ENCODE measurements at places on chromosomes 6 and 20. TPM values are rescaled to one million over a fixed set of nuclear protein-coding genes. Genes with fewer than 3 reads are reported as not detected.

DNA sequence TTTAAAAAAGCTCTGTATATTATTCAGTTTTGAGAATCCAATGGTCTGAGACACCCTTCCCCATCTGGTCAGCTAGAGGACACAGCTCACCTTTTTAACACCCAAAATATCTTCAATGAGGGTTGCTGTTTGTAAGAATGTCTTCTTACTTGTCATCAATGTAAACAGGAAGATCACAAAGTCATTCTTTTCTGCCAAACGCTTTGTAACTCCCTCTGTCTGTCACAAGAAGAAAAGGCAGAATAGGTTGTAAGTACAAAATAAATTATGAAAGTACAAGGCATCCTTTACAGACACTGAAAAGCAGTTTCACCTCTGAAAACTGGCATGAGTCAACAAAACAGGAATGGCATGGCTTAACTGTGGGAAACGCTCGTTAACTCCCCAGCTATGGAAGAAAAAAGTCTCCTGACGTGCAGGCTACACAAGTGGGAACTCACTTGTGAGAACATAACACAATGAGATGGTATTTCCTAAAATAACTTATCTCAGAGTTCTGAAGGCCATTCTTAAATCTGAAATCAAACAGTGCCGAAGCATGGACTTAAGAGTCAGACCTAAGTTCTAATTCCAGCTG lies 42.7 kb downstream of the TRPC4AP start:
- DNase-seq, result peak; percentile 32

GRCh38 chr6:89566930-89567629 lies 71.5 kb downstream of the LYRM2 start:
- DNase-seq, result peak; percentile 8

ISM1 gene
- 0.98 TPM for total RNA-seq

DNA sequence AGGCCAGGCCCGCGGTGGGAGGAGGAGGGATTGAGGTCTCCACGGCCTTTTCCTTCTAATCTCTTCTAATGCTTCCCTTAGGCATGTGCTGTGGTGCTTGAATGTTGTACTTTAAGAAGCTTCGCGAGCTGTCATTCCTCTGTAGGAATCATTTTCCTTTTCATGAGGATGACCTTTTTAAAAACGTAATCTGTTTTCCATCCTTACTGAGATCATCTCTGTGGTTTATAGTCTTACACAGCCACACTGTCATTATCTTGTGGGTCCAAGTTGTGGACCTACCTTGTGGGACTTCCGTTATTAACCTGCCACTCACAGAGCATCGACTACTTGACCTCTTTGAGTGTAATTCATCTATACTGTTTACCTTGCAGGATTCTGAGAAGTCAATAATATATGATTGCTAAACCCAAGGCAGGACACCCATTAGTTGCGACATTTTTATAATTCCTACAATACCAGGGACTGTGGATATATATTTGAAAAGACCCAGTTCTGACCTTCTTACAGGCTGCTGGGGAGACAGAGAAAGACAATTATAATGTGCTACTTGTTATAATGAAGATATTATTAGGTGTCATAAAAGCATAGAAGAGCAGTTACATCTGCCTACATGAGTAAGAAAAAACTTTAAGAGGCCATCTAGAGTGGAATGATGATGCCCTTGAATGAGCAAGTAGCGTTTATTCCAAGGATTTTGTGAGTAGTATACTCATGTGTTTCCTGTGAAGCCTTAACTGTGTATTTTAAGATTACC lies 842 bp downstream of the SLC25A27 start:
- DNase-seq, result no peak

HFE gene
- 5.7 TPM for total RNA-seq

PNISR gene
- total RNA-seq, result 62.2 TPM

DNA sequence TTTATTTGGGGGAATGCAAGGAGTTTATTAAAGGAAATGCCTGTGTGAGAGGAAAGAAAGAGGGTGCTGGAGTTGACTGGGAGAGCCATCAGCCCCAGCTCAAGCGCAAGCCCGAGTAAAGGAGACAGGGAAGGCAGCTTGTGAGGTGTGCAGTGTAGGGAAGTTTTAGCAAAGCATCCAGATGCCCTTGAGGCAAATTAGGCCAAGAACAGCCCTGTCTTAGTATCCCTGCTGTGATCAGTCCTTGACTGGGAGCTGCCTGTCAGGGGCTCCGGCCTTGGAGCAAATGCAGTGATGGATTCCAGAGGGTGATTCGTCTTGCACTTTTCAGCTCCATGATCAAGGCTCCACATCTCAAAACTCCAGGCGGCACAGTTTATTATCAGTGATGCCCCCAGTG lies 561.7 kb downstream of the KIF16B start:
- no peak for DNase-seq

ADAM33 gene
- total RNA-seq, result 3.0 TPM

TBX18 gene
- 12.2 TPM for total RNA-seq

NRSN1 gene
- total RNA-seq, result not detected

GRCh38 chr6:142334294-142334693 lies 32.5 kb downstream of the ADGRG6 start:
- no peak for DNase-seq

DNA sequence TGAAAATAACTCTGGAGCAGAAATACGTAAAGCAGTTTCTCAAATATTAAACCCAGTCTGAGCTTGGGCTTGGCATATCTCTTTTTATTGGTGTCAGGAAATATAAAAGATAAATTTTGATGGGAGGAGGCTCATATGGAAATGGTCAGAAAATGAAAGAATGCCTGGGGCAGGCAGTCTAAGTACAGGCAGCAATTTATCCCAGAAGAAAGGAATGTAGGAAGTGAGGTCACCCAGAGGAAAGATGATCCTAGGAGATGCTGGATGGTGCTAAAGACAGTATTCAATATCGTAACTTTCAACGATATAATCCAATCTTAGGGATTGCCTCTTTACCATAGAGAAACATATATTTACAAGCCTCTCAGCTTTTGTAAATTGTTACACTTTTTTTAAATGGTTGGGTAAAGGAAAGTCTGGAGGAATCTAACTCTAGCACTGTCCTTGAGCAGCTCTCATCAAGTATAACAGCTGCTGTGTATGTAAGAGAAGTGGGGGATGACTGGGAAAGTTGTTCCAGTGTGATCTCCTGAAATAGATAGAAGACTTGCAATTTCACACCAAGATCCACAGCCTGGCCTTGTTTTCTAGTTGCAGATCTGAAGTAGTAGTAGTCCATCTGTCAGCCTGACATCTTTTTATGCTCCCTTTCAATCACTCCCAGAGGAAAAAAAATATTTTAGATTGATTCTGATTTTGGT lies 256.9 kb upstream of the SASH1 start:
- DNase-seq, result no peak

GRCh38 chr20:1491281-1491840 lies at the start of gene SIRPB2:
TSS of gene SIRPB2 (minus strand) at chr20:1491420. CDS start at chr20:1491359, 61 bp downstream.
- DNase-seq, result no peak

MEI4 gene
- total RNA-seq, result 0.54 TPM

EYS gene
- 0.07 TPM for total RNA-seq

GRCh38 chr6:3057063-3057770 lies 11.1 kb upstream of the RIPK1 start:
- DNase-seq, result no peak

DNA sequence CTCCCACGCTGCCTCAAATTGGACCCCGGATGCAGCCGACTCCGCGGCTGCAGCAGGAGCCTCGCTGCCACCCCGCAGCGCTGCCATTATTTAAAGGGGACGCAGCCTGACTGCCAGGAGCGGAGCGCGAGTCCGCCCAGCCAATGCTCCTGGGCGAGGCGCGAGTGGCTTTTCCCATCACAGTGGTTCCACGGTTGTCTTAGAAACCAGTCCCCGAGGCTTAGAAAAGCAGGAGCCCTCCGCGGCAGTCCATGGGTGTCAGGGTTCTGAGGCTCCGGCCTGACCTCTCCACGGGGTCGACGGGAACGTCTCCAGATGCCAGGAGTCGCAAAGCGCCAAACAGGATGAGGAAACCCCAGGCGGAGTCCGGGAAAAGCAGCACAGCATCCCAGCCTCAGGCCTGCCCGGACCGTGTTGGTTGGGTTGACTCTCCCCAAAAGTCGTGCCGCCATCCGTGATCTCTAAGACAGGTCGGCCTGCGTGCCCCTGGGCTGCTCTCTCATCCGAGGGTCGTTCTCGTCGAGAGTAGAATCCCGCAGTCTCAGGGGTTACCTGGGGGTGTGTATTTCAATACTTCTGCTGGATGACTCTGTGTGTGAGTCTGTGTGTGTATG lies 975.8 kb upstream of the DEFB115 start:
- DNase-seq, result no peak

DNA sequence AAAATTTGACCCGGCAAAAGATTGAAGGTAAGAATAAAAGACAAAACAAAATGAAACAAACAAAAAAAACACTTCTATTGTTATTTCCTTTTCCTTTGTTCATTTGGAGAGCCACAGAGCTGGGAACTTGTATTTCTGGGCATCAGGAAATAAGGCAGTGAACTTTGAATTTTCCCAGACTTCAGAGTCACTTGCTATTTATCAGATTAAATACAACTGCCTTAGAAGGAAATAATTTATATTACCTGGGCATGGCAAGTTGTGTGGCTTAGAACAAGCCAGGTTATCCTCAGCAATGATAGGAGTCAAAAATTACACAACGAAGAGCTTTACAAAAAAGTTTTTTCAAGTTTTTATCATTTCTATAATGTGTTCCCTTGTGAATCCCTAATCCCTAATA lies 20.2 kb upstream of the MRAP2 start:
- DNase-seq, result no peak

DNA sequence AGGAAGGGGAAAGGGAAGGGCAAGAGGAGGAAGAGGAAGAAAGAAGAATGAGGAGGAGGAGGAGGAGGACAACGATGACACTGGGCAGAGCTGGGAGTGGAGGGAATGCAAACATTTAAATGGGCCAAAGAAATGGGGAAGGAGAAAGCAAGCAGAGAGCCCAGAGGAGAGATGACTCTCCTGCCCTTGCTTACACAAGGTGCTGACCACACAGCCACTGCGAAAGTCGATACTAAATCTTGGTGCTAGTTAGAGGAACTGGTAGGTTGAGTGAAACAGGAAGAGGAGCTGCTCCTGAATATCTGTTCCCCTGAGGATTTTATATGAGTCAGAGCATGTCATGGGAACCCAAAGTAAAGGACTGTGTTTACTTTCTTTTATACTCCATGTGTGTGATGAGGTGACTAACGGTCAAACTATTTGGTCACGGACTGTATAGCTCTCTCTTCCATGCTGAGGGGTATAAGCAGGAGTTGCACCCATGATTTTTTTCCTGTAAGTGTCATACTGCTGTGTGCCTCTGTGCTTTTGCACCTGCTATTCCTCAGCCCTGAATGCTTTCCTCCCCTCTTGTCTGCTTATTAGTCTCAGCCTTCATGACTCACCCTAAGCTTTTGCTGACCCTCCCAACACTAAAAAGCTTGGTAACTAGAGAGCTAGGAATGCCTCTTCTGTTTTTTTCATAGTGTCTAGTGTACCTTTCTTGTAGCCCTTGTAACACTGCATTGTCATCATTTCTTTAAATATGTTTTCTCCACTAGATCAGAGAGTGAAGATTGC lies 9.5 kb upstream of the PAQR8 start:
- DNase-seq, result peak; percentile 93

IL17A gene
- total RNA-seq, result not detected

- no peak for DNase-seq
Measured at GRCh38 chr6:155319902-155320301, 5.6 kb upstream of the TFB1M start.

GRCh38 chr6:134147034-134147533 lies 94.7 kb upstream of the SLC2A12 start:
- no peak for DNase-seq

GHRH gene
- not detected for total RNA-seq

CTAGE9 gene
- not detected for total RNA-seq

DNA sequence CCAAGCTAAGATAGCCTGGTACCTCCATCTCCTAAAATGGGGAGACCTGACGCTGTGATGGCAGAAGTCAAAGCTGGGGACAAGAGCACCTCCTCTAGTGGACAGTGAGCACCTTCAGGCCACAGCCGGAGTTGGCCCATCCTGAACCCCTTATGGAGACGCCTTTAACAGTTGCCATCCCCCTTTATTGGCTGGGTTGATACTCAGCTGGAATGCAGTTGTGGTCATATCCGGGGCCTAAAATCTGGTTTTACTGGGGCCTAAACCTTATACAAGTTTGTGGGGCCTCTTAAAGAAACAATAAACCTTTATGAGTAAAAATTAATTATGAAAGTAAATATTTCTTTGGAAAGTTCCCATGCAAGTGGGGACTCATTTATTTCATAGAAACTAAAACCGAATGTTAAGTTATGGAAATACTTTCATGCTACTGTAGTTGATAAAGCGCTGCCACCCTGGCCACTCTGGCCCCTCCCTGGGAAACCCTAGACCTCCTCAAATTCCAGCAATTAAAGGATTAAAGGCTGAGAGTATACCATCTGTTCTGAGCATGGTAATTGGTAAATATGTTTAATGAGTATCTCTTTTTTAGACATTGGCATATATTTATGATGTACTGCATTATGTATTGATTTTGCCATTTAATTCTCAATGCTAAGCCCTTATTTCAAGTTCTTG lies 95.1 kb upstream of the SASH1 start:
- DNase-seq, result no peak

GRCh38 chr6:125379174-125379573 lies 77.4 kb upstream of the HDDC2 start:
- no peak for DNase-seq

LAMA2 gene
- 1.7 TPM for total RNA-seq

- peak; percentile 15 for DNase-seq
Measured at GRCh38 chr6:54255886-54256285, 52.4 kb upstream of the TINAG start.

ATP6V1G2 gene
- total RNA-seq, result 3.4 TPM

GRCh38 chr20:4645621-4646020 lies 76.1 kb upstream of the PRND start:
- no peak for DNase-seq

DNA sequence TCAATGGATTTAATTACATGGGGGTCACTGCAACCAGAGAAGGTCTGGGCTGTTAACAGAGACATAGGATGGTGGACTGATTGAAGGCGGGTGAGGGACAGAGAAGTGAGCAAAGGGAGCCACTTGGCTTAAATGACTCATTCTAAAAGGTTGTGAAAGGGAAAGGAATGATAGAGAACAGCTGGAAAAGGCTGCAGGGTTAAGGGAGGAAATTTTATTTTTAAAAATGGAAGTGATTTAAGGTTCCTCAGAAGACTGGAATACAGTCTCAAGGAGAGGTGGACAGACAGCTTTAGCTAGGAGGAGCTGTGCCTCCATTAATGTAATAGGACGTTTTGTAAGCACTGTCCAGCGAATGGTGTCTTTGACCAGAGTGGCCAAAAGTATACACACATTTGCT lies 46.7 kb downstream of the RGS17 start:
- peak; percentile 31 for DNase-seq

MPIG6B gene
- total RNA-seq, result not detected

Data from astrocyte (in vitro differentiated cells and primary cell).